WTC11 (cell line): ENCODE measurements at places on chromosomes 2 and 18. TPM values are rescaled to one million over a fixed set of nuclear protein-coding genes. Genes with fewer than 3 reads are reported as not detected.

DNA sequence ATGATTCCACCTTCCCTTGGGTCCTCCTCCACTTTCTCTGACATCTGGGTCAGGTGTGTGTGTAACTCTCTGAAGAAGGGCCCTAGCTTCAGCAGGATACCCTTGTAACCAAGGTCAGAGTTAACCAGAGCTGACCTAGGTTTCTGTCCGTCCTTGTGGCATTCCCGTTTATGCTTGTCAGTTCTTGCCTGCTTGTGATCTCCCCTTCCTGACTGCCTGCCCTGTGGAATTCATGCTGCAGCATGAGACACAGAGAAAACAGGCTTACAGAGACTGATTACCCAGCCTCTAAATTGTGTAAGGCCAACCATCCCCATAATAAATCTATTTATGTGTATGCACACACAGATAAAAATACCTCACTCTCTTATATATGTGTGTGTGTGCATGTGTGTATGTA lies 22.8 kb downstream of the NXPH2 start:
- no peak for DNase-seq

DNA sequence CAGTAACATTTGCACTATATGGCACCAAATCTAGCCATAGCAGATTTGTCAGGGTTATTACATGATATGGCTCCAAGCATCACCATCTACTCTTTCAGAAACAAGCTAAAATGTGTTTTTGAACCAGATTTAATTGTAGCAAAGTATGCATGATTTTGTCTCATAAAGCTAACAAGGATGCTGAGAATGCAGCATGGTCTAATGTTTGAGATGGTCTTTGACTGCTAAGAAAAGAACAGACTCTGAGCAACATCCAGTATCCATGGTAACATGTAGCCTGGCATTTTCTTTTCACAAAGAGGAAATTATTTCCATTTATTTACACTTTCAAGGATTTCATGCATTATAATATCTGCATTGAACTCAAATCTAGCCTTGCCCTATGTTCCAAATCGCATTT lies 206.5 kb downstream of the PDE1A start:
- no peak for DNase-seq

DNA sequence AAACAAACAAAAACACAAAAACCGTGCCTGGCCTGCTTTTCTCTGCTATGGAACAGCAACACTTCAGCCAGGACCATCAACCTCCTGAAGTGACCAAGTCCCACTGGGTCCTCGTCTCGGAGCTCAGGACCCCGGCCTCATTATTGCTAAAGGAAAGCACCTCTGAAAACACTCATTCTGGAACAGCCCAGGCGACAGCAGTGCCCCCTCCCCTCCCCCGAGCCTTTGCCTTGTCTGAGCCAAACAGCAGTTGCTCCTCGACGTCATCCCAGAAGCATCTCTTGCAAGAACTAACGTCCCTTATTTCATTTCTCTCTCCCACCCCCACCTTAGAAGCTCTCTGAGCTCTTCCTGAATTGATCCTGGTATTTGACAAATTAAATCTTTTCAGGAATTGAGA lies 27.4 kb downstream of the APCDD1 start:
- DNase-seq, result no peak

Gene SH3RF3
- 0.78 to 1.0 TPM (median 0.87 TPM) in 3 replicates for total RNA-seq

DNA sequence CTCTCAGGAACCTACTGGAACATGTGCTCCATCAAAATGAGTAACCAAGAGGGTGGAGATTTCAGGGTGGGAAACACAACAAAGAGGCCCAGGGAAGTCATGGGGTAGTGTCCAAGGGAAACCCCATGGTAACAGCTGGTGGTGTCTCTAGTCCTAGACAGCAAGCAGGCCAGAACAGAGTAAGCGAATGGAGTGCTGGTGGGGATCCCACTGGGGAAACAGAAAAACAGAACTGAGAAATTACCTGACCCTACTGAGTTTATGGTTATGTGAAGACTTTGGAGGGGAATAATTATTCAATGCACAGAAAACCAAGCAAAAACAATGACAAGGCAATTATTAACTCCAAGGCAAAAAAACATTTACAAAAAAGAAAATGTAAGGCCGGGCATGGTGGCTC lies 16.9 kb downstream of the ERCC3 start:
- DNase-seq, result no peak

GRCh38 chr2:227436436-227437174 lies 35.4 kb upstream of the AGFG1 start:
- no peak for DNase-seq

Gene TTC27
- total RNA-seq, result 21.0 to 25.1 TPM (median 22.1 TPM) in 3 replicates

DNA sequence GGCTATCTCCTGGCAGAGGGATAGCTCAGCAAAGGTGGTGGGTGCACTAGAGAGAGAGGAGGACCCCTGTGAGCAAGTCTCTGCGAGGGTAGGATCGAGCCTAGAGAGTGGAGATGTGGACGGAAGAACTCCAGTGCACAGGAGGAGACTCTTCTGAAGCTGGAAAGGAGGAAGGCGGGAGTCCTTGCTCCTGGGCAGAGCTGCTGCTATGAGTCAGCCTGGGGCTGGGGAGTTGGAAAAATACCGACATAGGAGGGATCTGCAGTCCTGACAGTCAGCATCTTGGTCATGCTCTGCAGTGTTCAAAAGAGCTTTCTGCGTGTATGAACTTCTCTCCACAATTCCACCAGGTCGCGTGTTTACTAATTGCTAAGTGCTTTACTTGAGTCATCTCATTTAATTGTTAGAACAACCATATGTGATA lies 233.8 kb downstream of the LDLRAD4 start:
- no peak for DNase-seq

DNA sequence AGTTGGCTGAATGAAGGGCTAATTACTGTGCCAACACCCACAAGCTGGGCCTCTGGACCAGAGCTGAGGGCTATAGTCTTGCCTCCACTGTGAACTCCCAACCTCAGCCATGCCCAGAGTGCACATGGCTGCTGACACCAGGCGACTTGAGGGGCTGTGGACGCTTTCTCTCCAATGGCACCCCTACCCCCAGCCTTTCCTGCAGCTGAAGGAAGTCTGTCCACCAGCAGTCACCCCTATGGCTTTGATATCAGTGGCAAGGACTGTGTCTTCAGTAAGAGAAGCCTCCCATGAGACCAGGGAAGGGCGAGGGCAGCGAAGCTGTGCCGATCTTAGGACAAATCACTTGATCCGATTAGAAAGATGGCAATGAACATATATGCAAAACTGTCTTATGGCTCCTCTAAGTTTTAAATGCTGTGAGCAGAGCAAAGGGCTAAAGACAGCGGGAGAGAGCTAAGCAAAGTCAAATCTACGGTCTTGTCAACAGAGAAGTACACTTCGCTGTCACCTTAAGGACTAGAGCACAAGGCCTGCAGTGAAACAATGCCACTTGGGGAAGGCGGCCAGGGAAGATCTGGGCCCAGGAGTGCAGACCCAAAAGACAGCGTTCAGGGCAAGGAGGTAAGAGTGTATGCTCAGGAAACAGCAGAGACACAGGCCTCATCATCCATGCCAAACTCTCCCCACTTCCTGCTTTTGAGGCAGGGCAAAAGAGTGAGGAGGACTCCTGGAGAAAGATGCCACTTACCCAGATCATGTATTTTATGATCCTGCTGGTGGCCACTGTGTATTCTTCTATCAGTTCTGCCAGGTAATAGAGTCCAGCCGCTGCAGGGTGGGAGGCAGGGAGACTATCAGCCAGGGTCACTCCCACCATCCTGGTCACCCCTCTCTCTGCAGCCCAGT lies 1.5 kb downstream of the TEX261 start:
- DNase-seq, result no peak
